ENCODE measurements at places on chromosomes 2 and 18. TPM values are rescaled to one million over a fixed set of nuclear protein-coding genes. Genes with fewer than 3 reads are reported as not detected.

Gene CNTNAP5
- not detected for total RNA-seq

Gene ERICH2
- not detected for total RNA-seq

Gene LYG2
- not detected for total RNA-seq

Gene SLC9A4
- total RNA-seq: 0.40 TPM

Gene SEMA4C
- 7.4 TPM for total RNA-seq

Gene FTCDNL1
- 1.3 TPM for total RNA-seq

Gene DSG4
- not detected for total RNA-seq

Gene SIX3
- not detected for total RNA-seq

Gene LCT
- not detected for total RNA-seq

Gene NFATC1
- total RNA-seq: 0.79 TPM

Gene DYTN
- total RNA-seq: not detected

Gene RASGRP3
- total RNA-seq: 10.2 TPM

Gene ABCG5
- total RNA-seq: not detected

Gene FEV
- total RNA-seq: not detected

Gene FAHD2B
- total RNA-seq: 1.4 TPM

Gene C2orf80
- not detected for total RNA-seq

Gene CPO
- not detected for total RNA-seq

Gene HS1BP3
- total RNA-seq: 7.9 TPM

Gene TEKT4
- total RNA-seq: not detected

Gene MC2R
- total RNA-seq: not detected

Gene MSH6
- 22.7 TPM for total RNA-seq

Gene ALPG
- total RNA-seq: not detected

Gene CCDC150
- total RNA-seq: 6.3 TPM

Gene TWIST2
- total RNA-seq: 33.0 TPM

Gene TRIM43B
- total RNA-seq: not detected

Gene PTPN18
- 29.7 TPM for total RNA-seq

Gene UPP2
- total RNA-seq: not detected

Gene DCDC2C
- not detected for total RNA-seq

Gene ALKAL2
- total RNA-seq: 4.8 TPM

Gene MC4R
- not detected for total RNA-seq

Gene KIAA2012
- not detected for total RNA-seq

Gene FBXO15
- total RNA-seq: 0.19 TPM

Gene SULT1C2
- not detected for total RNA-seq

Gene HMSD
- not detected for total RNA-seq

Gene TUBB8B
- total RNA-seq: not detected

Gene PAIP2B
- 6.5 TPM for total RNA-seq

Gene KCNG2
- not detected for total RNA-seq
